ENCODE measurements at places on chromosomes 5 and 9.
A peak's percentile ranks its signal among the peaks of the same experiment; 100 is the strongest.

- no peaks in the 10 kb centered on the region for H3K36me3 ChIP-seq
- H3K4me3 ChIP-seq, result no peak overlapping the region
- H3K27ac ChIP-seq, result no peak overlapping the region
- H3K4me1 ChIP-seq, result no peaks in the 10 kb centered on the region
Observed at GRCh38 chr5:171570244-171570825, 150.9 kb downstream of the FGF18 start.

- no peak overlapping the region for H3K27ac ChIP-seq
- no peaks in the 10 kb centered on the region for H3K4me1 ChIP-seq
- no peaks in the 10 kb centered on the region for H3K36me3 ChIP-seq
- no peak overlapping the region for H3K4me3 ChIP-seq
Observed at GRCh38 chr9:90301277-90301653, 341.4 kb downstream of the DIRAS2 start.

DNA sequence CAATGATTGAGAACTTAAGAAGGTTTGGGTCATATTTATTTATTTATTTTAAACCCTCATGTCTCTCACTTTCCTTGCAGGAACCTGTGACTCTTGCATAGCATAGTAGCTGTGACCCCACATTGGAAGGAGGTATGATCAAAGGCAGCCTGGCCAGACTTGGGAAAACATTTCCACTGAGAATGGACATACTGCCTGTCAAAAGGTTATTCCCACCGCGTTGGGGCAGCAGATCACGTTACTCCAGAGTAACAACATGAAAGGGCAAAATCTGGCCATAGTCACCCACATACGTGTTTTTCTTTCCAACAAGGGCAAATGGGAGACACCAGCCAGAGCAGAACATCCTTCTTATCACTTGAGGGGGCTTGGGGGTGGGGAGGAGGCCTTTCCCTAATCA, 95.7 kb downstream of the ARL15 start:
- no peaks in the 10 kb centered on the region for H3K4me1 ChIP-seq
- no peaks in the 10 kb centered on the region for H3K36me3 ChIP-seq
- no peak for DNase-seq
- H3K27ac ChIP-seq, result no peak overlapping the region
- H3K27me3 ChIP-seq, result no peaks in the 10 kb centered on the region

DNA sequence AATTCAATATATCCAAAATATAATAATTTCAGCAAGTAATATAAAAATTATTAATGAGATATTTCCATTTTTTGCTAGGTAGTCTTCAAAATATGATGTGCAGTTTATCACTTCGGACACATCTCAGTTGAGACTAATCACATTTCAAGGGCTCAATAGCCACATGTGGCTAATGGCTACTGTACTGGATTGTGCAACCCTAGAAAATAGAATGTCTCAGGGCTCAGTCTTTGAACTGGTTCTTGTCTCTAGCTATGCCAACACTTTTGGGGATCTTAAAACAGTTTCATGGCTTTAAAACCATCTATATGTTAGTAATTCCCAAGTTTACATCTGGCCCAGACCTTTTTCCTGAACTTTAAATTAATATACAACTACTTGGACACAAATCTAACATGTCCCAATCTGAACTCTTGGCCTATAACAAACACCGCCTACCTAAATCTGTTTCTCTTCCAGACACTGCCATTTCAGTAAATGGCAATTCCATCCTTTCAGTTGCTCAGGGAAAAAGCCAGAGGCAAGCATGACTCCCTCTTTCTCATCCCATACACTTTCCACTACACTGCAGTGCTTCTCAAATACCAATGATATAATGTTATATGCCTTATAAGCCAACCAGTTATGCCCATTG, 18.8 kb downstream of the PTAR1 start:
- H3K4me1 ChIP-seq, result no peaks in the 10 kb centered on the region
- H3K36me3 ChIP-seq, result peaks cover 27% of the 10 kb centered on the region
- H3K27ac ChIP-seq, result no peak overlapping the region
- H3K27me3 ChIP-seq, result no peaks in the 10 kb centered on the region

GRCh38 chr9:87324613-87325194, 173.0 kb upstream of the DAPK1 start:
- peaks cover 6% of the 10 kb centered on the region for H3K27me3 ChIP-seq
- H3K27ac ChIP-seq, result no peak overlapping the region
- no peaks in the 10 kb centered on the region for H3K36me3 ChIP-seq
- no peak overlapping the region for H3K4me3 ChIP-seq
- no peaks in the 10 kb centered on the region for H3K4me1 ChIP-seq

GRCh38 chr5:78793907-78794662, 145.5 kb upstream of the LHFPL2 start:
- no peaks in the 10 kb centered on the region for H3K4me1 ChIP-seq
- DNase-seq, result no peak
- no peaks in the 10 kb centered on the region for H3K36me3 ChIP-seq
- no peak overlapping the region for H3K4me3 ChIP-seq

DNA sequence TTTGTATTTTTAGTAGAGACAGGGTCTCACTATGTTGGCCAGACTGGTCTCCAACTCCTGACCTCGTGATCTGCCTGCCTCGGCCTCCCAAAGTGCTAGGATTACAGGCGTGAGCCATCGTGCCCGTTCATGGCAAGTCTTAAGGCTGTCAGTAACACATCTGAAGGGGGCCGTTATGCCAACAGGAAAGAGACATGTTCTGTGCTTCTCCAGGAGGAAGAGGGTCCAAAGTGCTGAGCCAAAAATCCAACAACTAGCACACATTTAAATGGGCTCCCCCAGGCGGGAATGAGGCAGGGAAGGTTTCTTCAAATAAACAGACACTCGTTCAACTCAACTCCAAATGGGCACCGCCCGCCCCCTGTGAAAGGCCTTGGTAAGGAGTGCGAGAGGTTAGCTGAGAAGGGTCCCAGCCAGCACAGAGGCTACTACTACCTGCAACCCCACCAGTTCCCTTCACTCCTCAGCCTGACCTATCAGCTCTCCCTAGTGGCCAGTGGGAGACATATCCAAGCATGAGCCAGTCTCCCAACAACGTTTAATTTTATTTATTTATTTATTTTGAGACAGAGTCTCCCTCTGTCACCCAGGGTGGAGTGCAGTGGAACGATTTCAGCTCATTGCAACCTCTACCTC, 84.1 kb upstream of the DMRT1 start:
- no peaks in the 10 kb centered on the region for H3K36me3 ChIP-seq
- H3K4me3 ChIP-seq, result no peak overlapping the region
- DNase-seq, result no peak
- no peaks in the 10 kb centered on the region for H3K27me3 ChIP-seq

DNA sequence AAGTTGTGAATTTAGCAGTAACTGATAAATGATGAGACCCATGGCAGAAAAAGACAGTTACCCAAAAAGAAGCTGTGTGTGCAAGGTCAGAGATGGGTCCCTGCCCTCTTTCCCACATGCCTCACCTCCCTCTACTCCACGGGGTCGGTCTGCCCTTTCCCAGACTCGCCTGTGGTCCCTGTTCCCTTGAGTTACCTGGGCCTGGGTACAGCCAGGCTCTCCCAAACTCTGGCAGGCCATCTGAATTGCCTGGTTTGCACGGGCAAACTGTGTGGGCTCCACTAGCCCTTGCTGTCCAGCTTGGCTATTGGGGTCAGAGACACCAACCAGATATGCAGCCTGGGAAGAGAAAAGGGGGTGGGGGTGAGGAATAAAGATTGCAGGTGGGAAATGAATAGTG, 18.4 kb upstream of the TPM2 start:
- no peak overlapping the region for H3K4me3 ChIP-seq
- no peaks in the 10 kb centered on the region for H3K27me3 ChIP-seq
- no peaks in the 10 kb centered on the region for H3K4me1 ChIP-seq
- peaks cover 100% of the 10 kb centered on the region for H3K36me3 ChIP-seq

GRCh38 chr9:116151966-116152381, 1.6 kb upstream of the PAPPA start:
- H3K4me3 ChIP-seq, result no peak overlapping the region
- H3K27ac ChIP-seq, result no peak overlapping the region
- peaks cover 15% of the 10 kb centered on the region for H3K27me3 ChIP-seq

DNA sequence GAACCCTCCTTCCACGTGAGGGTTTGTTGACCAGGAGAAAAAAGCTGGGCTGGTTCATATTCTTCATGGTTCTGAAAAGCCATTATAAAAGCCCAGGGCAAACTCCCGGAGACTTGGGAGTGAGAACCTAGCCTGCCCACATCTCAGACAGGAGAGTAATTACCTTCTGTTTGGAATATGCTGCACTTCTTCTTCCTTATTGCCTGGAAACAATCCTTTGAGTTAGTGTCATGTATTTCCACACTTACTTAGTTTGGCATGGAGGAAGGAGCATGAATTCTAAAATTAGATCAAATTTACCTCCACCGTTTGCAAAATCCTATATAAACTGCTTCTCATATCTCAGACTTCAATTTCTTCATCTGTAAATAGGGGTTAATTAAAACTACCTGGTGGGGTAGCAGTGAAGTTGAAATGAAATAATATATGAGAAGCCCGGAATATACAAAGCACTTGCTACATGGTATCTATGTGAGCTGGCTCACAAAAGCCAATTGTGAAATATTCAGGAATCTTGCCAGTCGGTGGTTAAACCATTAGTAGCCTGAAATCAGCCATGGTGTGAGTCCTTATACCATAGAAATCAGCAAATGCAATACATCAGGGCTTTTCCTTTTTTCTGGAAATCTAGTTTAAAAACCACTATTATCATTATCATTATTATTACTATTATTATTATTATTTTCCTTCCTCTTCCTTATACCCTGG, 140.0 kb upstream of the RAD23B start:
- H3K27me3 ChIP-seq, result no peaks in the 10 kb centered on the region
- H3K4me3 ChIP-seq, result no peak overlapping the region
- no peak overlapping the region for H3K27ac ChIP-seq
- no peak for DNase-seq
- no peaks in the 10 kb centered on the region for H3K36me3 ChIP-seq

GRCh38 chr5:37724395-37725125, 115.3 kb downstream of the GDNF start:
- no peak for DNase-seq
- H3K4me1 ChIP-seq, result no peaks in the 10 kb centered on the region
- no peaks in the 10 kb centered on the region for H3K27me3 ChIP-seq
- H3K27ac ChIP-seq, result no peak overlapping the region
- H3K36me3 ChIP-seq, result peaks cover 48% of the 10 kb centered on the region

DNA sequence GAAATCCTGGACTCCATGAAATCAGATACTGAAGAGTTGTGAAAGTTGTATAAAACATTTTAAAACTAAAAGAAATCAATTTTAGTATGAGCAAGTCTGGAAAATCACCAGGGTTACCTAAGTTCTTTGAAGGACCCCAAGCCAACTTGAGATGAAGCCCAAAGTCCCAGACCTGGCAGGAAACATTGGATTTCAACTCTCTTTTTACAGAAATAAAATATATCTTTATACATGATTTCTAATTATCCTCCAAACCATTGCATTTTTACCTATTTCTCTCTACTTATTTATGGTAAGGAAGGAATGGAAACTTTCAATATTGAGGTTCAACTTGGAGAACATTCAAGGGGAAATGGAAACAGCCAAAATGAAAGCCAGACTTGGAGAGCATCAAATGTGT, 390.6 kb upstream of the C9orf72 start:
- H3K27ac ChIP-seq, result no peak overlapping the region
- no peaks in the 10 kb centered on the region for H3K27me3 ChIP-seq
- DNase-seq, result no peak

- no peak for DNase-seq
- no peaks in the 10 kb centered on the region for H3K27me3 ChIP-seq
- H3K36me3 ChIP-seq, result no peaks in the 10 kb centered on the region
- no peak overlapping the region for H3K4me3 ChIP-seq
- H3K4me1 ChIP-seq, result no peaks in the 10 kb centered on the region
Observed at GRCh38 chr5:157965989-157966388, 107.0 kb upstream of the CLINT1 start.

- DNase-seq, result no peak
- H3K4me1 ChIP-seq, result no peaks in the 10 kb centered on the region
- H3K36me3 ChIP-seq, result no peaks in the 10 kb centered on the region
Observed at GRCh38 chr9:26058111-26058895, 380.1 kb upstream of the TUSC1 start.

DNA sequence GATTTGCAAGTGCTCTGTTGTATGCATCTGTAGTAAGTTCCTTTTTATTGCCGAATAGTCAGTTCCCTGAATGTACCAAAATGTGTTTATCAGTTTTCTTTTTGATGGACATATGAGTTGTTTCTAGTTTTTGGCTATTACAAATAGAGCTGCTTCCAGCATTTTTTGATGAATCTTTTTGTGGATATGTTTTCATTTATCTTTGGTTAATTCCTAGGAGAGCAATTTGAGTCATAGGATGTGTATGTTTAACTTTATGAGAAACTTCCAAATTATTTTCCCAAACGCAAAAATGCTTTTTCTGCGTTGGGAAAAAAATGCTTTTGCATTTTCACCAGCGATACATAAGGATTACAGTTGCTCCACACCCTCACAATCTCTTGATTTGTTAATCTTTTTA, 287.7 kb downstream of the FER start:
- H3K27ac ChIP-seq, result no peak overlapping the region
- H3K36me3 ChIP-seq, result no peaks in the 10 kb centered on the region
- H3K27me3 ChIP-seq, result no peaks in the 10 kb centered on the region
- no peak overlapping the region for H3K4me3 ChIP-seq
- DNase-seq, result no peak

DNA sequence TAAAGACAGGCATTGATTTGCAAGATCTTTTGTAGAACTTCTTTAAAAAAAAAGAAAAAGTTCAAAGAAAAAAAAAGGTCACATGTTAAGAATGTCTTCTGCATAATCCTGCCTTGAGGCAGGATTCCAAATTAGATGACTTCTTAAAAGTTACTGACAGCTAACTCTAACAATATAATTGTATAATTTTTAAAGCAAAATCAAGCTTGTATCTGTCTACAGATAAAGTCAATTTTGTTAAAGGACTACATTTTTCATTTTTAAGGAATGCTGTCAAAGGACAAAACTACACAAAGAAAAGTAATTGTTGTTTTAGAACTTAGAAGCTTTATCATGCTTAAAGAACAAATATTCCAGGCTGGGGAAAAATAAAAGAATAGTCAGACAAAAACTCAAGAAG, 57.8 kb downstream of the MPDZ start:
- no peaks in the 10 kb centered on the region for H3K4me1 ChIP-seq
- H3K4me3 ChIP-seq, result no peak overlapping the region
- no peak for DNase-seq
- H3K27me3 ChIP-seq, result no peaks in the 10 kb centered on the region
- no peak overlapping the region for H3K27ac ChIP-seq

DNA sequence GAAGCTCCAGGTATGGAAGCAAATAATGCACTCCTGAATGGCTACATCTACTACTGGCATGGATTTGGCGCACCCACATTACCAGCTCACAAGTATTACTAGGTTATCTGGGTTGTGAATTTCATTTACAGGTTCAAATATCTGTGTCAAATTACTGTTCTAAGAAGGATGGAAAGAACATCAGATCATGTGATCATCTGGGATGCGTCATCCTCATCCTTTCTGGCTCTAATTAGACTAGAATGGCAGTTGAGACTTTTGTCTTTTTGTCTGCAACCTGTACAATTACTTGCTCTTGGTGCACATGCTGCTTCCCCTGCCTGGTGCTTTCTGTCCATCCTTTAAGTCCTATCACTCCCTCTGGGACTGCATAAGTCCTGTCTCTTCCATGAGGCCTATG, 64.1 kb downstream of the PJA2 start:
- no peaks in the 10 kb centered on the region for H3K27me3 ChIP-seq
- H3K27ac ChIP-seq, result no peak overlapping the region
- H3K36me3 ChIP-seq, result peaks cover 59% of the 10 kb centered on the region
- DNase-seq, result no peak

- H3K4me3 ChIP-seq, result no peak overlapping the region
- H3K27me3 ChIP-seq, result no peaks in the 10 kb centered on the region
- no peaks in the 10 kb centered on the region for H3K4me1 ChIP-seq
- DNase-seq, result peak; percentile 42
Observed at GRCh38 chr9:19201899-19202891, 28.3 kb upstream of the DENND4C start.

GRCh38 chr5:124089578-124089977, 577.6 kb downstream of the CSNK1G3 start:
- H3K27ac ChIP-seq, result no peak overlapping the region
- no peaks in the 10 kb centered on the region for H3K4me1 ChIP-seq
- no peaks in the 10 kb centered on the region for H3K36me3 ChIP-seq
- no peaks in the 10 kb centered on the region for H3K27me3 ChIP-seq
- no peak for DNase-seq
